Dorsolateral prefrontal cortex (tissue), 122 donors: ENCODE measurements at places on chromosomes 2 and 18. TPM values are rescaled to one million over a fixed set of nuclear protein-coding genes. Genes with fewer than 3 reads are reported as not detected.

The LYPD6 gene
- total RNA-seq, result 9.9 TPM

The NABP1 gene
- 8.5 TPM for total RNA-seq

The OTOF gene
- 2.7 TPM for total RNA-seq

The PDCD1 gene
- total RNA-seq, result not detected

The CROCC2 gene
- total RNA-seq, result not detected

The HOXD10 gene
- not detected for total RNA-seq
